ENCODE measurements at places on chromosomes 7 and 10. TPM values are rescaled to one million over a fixed set of nuclear protein-coding genes. Genes with fewer than 3 reads are reported as not detected.

NACAD gene
- total RNA-seq: 5.8 TPM

GRCh38 chr7:134535272-134535918, 8.0 kb downstream of the AKR1B10 start:
- no peaks in the 10 kb centered on the region for H3K36me3 ChIP-seq
- H3K4me1 ChIP-seq: no peaks in the 10 kb centered on the region
- no peak overlapping the region for H3K4me3 ChIP-seq
- no peaks in the 10 kb centered on the region for H3K27me3 ChIP-seq
- no peak for DNase-seq

DNA sequence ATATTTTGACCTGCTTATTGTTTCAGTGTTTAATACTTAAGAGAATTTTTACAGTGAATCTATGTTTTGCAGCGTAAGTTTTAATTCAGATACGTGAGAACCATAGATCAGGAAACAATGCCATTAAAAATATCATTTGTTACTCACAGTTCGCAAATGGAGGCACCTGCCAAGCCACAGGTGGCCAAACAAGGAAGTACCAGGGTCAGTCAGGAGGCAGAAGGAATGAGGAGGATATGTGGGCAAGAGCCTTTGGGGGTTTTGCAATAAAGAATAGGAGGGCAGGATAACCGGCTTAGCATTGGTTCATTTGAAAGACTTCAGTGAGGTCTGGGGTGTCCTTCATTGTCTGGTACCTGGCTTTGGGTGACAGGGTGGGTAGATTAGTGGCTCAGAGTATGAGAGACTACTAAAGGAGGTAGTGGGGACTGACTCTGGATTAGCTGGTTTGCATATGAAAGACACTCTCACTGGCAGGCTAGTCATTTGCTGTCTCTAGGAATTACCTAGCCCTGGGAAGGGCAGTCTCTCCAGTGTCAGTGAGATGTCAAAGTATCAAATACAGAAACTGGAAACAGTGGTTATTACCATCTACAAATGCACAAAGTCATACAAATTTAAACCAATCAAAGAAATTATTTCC, 132.2 kb upstream of the CAV2 start:
- no peak overlapping the region for H3K27ac ChIP-seq
- no peaks in the 10 kb centered on the region for H3K4me1 ChIP-seq
- no peak overlapping the region for H3K4me3 ChIP-seq
- no peaks in the 10 kb centered on the region for H3K36me3 ChIP-seq

DNA sequence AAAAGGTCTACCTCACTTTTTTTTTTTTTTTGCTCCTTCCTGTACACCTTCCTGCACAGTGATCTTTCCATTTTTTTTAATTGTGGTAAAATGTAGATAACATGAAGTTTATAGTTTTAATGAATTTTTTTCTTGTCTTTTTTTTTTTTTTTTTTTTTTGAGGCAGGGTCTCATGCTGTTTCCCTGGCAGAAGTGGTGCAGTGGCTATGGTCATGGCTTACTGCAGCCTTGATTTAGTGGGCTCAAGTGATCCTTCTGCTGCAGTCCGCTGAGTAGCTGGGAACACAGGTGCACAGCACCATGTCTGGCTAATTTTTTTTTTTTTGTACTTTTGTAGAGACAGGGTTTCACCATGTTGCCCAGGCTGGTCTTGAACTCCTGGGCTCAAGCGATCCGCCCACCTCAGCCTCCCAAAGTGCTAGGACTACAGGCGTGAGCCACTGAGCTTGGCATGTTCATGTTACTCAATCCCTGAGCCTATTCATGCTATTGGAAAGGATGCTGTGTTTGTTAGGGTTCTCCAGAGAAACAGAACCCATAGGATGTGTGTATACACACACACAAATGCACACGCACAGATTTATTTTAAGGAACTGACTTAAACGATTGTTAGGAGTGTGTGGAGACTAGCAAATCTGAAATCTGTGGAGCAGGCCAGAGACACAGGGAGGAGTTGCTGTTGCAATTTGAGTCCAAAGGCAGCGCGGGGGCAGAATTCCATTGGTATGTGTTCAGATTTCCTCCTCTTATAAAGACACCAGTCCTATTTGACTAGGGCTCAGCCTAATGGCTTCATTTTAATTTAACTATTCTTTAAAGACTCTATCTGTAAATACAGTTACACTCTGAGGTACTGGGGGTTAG, 29.1 kb downstream of the GALNT11 start:
- peaks cover 3% of the 10 kb centered on the region for H3K36me3 ChIP-seq
- H3K4me1 ChIP-seq: no peaks in the 10 kb centered on the region
- no peak for DNase-seq

DNA sequence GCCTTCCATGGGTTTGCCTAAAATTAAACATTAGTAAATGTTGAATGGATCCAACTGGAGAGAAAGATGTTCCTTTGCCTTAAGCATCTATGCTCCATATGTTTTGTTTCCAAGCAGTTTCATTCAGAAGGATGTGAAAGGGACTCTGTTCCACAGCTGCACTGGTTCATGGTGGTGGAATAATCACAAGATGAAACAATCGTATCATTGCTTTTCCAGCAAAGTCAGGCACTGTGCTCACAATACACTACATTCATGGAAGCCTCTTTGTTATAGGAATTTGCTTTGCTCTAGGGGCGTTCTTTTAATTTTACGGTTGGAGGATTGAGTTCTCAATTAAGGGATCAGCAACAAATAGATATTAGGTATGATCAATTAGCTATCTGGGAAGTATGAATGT, 33.8 kb downstream of the RAMP3 start:
- no peaks in the 10 kb centered on the region for H3K27me3 ChIP-seq
- no peak overlapping the region for H3K27ac ChIP-seq
- no peaks in the 10 kb centered on the region for H3K36me3 ChIP-seq
- no peak for DNase-seq

- H3K4me1 ChIP-seq: no peaks in the 10 kb centered on the region
- H3K27me3 ChIP-seq: no peaks in the 10 kb centered on the region
- H3K36me3 ChIP-seq: no peaks in the 10 kb centered on the region
- no peak overlapping the region for H3K27ac ChIP-seq
Measured at GRCh38 chr7:50206453-50207250, 97.9 kb upstream of the IKZF1 start.

DNA sequence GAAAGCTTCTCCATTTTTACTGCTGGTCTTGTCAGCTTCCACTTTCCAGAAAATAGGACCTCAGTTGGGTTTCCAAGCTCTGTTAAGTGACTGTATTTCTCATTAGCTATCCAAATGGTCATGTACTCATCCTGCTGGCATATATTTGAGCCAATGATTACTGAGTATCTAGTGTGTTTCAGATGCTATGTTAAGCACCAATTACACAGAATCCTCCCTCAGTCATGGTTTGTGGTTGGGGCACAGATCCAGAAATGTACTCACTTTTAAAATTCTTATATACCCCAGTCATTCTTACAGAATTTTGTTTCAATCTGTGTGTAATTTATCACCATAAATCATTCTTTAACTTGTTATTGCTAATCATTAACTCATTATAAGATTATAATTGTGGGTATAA, 362.3 kb upstream of the MTPN start:
- no peaks in the 10 kb centered on the region for H3K27me3 ChIP-seq
- no peak for DNase-seq
- H3K27ac ChIP-seq: no peak overlapping the region

- no peak overlapping the region for H3K27ac ChIP-seq
- no peaks in the 10 kb centered on the region for H3K27me3 ChIP-seq
- H3K36me3 ChIP-seq: no peaks in the 10 kb centered on the region
- no peak overlapping the region for H3K4me3 ChIP-seq
Measured at GRCh38 chr10:112208292-112208691, 24.7 kb upstream of the GPAM start.

GRCh38 chr7:88046839-88047573, 113.0 kb downstream of the ADAM22 start:
- H3K36me3 ChIP-seq: no peaks in the 10 kb centered on the region
- no peak for DNase-seq
- no peaks in the 10 kb centered on the region for H3K27me3 ChIP-seq

DNA sequence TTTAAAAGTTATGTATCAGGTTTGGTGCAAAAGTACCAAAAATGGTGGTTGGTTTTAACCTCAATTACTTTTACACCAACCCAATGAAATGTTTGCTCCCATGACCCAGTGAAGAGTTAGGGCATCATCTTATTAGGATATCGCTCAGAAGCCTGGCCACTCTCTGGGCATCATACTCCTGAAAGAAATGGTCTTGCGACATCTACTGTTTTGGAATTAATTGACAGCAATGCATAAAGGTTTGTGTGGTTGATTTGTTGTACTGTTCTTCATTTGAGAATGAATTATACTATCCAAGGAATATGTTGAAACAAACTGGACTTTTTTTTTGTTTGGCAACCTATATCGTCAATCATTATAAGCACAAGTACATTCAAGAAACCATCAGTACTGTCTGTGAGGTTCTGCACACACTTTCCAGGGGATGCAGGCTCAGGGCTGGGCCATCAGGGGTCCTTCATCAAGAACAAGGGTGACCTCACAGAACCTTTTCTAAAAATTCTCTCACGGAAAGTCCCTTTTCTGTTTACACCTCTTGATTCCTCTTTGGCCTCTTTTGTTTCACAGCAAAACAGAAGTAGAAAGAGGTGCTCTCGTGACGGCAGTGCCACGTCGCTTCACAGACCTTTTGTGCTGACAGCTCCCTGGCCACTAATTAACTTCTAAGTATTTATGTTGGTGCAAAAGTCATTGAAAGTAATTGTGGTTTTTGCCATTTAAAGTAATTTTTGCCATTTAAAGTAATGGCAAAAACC, 117.2 kb upstream of the KLF6 start:
- no peaks in the 10 kb centered on the region for H3K27me3 ChIP-seq
- no peak overlapping the region for H3K27ac ChIP-seq
- H3K36me3 ChIP-seq: no peaks in the 10 kb centered on the region
- no peak overlapping the region for H3K4me3 ChIP-seq

AKR1C3 gene
- 12.0 TPM for total RNA-seq

DNA sequence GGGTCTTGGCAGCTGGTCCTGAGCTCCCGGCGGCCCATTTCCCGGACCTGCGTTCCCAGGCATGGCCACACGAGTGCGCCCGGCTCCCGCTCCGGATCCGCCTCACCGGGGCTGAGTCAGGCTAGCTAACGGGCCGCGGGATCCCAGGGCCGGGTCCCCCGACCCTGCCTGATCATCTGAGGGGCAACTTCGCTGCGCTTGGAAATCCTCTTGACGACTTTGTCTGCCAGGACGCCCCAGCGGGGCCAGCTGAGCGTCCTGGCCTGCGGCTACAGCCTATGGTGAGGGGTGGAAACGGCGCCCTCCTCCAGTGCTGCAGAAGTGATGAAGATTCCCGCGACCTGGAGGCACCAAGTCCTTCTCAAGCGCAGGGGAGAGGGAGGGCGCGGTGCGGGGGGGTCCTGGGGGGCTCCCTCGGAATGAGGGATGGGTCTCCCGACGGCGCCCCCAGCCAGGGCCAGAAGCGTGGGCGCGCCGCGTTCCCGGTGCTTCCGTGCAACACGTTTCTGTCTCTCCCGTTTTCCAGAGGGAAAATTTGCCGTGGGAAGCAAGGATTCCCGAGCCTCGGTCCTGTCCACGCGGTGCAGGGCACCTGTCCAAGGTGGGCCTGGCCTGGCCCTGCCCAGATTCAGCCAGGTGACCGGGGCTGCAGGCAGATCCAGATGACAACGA, 212.4 kb downstream of the CCSER2 start:
- no peak overlapping the region for H3K4me3 ChIP-seq
- H3K36me3 ChIP-seq: no peaks in the 10 kb centered on the region
- peak; percentile 95 for DNase-seq
- H3K4me1 ChIP-seq: peaks cover 3% of the 10 kb centered on the region

DNA sequence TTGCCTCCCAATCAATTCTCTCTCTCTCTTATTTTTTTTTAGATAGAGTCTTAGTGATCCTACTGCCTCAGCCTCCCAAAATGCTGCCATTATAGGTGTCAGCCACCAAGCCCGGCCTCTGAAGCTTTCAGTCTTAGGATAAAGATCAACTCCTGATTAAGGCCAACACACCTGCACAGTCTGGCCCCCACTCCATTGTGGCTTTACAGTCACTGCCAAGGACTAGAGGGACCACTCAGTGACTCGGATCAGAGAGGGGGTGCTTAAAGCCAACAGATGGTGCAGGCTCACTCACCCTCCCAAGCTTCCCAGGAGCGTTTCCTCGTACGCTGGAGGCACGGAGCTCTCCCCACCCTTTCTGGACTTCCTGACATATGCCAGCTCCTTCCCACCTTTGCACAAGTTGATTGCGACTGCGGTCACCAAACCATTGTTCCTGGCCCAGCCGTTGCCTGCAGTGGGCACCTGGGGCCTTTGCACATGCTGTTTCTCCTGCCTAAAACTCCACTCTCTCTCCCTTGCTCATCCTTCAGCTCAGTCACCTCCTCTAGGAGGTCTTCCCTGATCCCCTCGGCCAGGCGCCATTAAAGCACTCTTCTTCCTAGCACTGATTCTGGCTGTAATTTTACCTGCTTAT, 1.7 kb upstream of the CDH23 start:
- H3K27ac ChIP-seq: no peak overlapping the region
- no peak overlapping the region for H3K4me3 ChIP-seq
- DNase-seq: peak; percentile 34
- H3K36me3 ChIP-seq: no peaks in the 10 kb centered on the region
- H3K4me1 ChIP-seq: peaks cover 7% of the 10 kb centered on the region

DNA sequence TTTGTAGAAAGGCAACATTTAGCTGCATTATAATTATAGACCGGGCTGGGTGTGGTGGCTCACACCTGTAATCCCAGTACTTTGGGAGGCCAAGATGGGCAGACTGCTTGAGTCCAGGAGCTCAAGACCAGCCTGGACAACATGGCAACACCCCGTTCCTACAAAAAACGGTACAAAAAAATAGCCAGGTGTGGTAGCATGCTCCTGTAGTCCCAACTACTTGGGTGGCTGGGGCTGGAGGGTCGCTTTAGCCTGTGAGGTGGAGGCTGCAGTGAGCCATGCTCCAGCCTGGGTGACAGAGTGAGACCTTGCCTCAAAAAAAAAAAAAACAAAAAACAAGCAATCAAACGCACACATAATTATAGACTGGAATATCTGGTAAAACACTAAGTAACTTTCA, 5.0 kb downstream of the YWHAG start:
- H3K36me3 ChIP-seq: peaks cover 90% of the 10 kb centered on the region
- no peaks in the 10 kb centered on the region for H3K4me1 ChIP-seq
- H3K27ac ChIP-seq: no peak overlapping the region
- DNase-seq: no peak
- H3K4me3 ChIP-seq: no peak overlapping the region

GBX1 gene
- not detected for total RNA-seq

- no peak overlapping the region for H3K27ac ChIP-seq
- H3K36me3 ChIP-seq: no peaks in the 10 kb centered on the region
- no peaks in the 10 kb centered on the region for H3K27me3 ChIP-seq
Measured at GRCh38 chr7:88842201-88842600, 46.7 kb upstream of the TEX47 start.
